ENCODE measurements at places on chromosomes 16 and 17.

- no peak for DNase-seq
Measured at GRCh38 chr16:50478075-50478772, 70.0 kb upstream of the NKD1 start.

- no peak for DNase-seq
Measured at GRCh38 chr17:52181782-52182181, 23.3 kb upstream of the CA10 start.

DNA sequence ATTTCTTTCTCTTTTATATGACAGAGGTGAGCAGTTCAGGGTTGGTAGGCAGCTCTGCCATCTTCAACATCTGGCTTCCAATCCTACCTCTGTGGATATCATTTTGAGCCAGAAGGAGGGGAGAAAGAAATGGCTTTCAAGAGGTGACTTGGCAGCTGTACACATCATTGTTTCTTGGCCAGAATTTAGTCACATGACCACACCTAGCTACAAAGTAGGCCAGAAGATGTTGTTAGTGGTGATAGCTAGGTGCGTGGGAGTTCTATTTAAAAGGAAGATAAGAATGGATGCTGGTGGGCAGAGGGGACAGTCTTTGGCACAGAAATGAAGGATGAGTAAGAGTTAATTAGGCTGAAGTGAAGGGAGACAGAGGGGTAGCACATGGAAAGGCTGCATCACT, 29.2 kb upstream of the MPHOSPH6 start:
- no peak for DNase-seq

GRCh38 chr16:66935314-66936011, at the start of gene CES2:
CES2 (plus strand) TSS chr16:66935516; CDS start chr16:66935636, 120 bp downstream.
- DNase-seq, result no peak

- no peak for DNase-seq
Measured at GRCh38 chr16:77063676-77064016, 127.3 kb upstream of the MON1B start.
